ENCODE measurements at places on chromosomes 5 and 9.

- no peak for DNase-seq
These were observed 66.4 kb upstream of the SUSD1 start for GRCh38 chr9:112241491-112241890.

DNA sequence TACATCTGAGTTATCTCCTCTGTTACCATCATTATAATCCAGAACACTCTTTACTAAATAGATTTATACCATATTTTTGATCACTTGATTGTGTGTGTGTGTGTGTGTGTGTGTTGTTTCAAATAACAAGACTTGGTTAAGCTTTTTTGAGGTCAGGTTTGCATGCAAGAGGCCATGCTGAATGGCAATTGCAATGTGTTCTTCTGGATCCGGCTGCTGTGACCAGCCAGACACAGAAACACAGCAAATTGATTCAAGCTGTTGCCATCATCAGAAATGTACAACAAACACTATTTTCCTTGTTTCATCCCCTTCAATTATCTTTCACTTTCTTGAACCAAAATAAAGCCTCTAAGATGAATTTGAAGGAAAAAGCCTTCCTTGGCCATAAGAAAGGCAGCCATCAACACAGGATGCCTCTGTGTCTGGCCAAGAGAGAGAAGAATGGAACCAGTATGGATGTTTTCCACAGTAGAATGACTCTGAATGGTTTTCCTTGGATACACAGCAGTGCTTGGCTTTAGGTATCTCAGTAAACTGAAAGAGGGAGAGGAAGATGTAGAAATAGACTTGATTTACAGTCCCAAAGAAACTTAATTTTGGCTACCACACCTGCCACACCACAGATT lies 53.9 kb downstream of the DPYSL3 start:
- no peak for DNase-seq

GRCh38 chr5:167827766-167828165 lies 463.7 kb upstream of the WWC1 start:
- no peak for DNase-seq

DNA sequence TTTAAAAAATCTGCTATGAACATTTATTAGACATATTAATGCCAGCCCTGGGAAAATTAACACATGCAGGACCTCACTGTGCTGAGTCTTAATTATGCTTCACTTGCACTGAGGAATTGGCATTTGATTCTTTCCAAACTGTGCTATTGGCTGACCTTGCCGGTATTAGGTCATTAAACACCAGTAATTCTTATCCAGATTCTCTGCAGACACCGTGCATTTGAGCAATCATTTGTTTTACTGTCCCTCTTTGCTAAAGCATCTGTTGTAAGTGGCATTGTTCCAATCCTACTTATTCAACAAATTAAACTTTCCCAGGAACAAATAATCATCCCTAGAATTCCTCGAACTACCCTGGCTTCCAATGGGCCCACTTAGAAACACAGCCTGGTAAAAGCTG lies 145.0 kb downstream of the SLC12A2 start:
- DNase-seq, result no peak
